Nephron progenitor cell (in vitro differentiated cells): ENCODE measurements at places on chromosomes 16 and 17.

DNA sequence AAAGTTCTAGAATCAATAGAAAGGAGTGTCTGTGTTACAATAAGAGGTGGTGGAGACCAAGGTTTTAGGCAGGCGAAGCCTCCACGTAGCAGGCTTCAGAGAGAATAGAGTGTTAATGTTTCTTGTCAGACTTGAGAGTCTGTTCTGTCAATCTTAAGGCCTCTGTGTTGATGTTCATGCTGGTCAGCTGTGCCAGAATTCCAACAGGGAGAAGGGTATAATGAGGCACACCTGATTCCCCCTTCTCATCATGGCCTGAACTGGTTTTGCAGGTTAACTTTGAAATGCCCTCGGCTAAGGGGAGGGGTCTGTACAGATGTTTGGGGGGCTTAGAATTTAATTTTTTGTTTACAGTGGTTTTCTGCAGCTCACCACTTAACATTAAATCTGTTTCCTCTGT lies 46.0 kb downstream of the RNF112 start:
- H3K4me3 ChIP-seq = no peak overlapping the region
- H3K27me3 ChIP-seq = peaks cover 13% of the 10 kb centered on the region
- no peak for DNase-seq
- H3K4me1 ChIP-seq = peaks cover 54% of the 10 kb centered on the region
- no peak overlapping the region for H3K27ac ChIP-seq

DNA sequence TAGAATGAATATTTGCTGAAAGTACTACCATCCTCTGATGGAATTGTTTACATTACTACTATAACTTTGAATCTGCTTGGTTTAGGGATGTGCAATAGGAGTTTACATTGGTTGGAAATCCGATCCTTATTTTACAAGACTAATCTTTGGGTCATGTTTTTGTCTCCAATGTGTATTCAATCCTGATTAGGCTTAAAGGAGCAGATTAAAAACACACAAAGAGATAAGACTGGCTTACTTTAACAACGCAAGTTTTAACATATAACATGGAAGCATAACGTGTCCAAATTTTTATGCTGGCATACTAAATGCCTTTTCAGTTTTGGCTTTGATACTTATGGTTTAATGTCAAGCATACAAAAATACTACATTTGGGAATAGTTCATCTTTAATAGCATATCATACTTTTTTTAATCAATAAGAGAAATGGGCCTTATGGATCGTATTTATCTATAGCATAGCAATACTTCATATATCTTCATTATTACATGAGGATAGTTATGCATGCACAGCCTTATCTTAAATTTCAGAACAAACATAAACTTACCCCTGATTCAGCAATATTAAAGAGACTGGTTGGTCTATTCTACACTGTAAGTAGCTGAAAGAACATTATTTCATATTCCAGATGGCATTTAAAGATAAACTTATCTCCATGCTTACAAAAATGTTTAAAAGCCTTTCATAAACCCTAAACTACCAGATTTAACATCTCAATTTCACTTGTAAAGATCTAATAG lies 69.9 kb upstream of the NACA2 start:
- peaks cover 3% of the 10 kb centered on the region for H3K27me3 ChIP-seq
- no peaks in the 10 kb centered on the region for H3K4me1 ChIP-seq
- no peaks in the 10 kb centered on the region for H3K36me3 ChIP-seq
- H3K27ac ChIP-seq = no peak overlapping the region

- H3K36me3 ChIP-seq = no peaks in the 10 kb centered on the region
- H3K27me3 ChIP-seq = no peaks in the 10 kb centered on the region
- DNase-seq = no peak
- H3K4me3 ChIP-seq = no peak overlapping the region
Measured at GRCh38 chr17:76176701-76177574, 35.9 kb upstream of the FOXJ1 start.

GRCh38 chr17:5120036-5120435 lies 4.2 kb downstream of the USP6 start:
- H3K27me3 ChIP-seq = peaks cover 59% of the 10 kb centered on the region
- H3K4me3 ChIP-seq = no peak overlapping the region
- no peak overlapping the region for H3K27ac ChIP-seq

DNA sequence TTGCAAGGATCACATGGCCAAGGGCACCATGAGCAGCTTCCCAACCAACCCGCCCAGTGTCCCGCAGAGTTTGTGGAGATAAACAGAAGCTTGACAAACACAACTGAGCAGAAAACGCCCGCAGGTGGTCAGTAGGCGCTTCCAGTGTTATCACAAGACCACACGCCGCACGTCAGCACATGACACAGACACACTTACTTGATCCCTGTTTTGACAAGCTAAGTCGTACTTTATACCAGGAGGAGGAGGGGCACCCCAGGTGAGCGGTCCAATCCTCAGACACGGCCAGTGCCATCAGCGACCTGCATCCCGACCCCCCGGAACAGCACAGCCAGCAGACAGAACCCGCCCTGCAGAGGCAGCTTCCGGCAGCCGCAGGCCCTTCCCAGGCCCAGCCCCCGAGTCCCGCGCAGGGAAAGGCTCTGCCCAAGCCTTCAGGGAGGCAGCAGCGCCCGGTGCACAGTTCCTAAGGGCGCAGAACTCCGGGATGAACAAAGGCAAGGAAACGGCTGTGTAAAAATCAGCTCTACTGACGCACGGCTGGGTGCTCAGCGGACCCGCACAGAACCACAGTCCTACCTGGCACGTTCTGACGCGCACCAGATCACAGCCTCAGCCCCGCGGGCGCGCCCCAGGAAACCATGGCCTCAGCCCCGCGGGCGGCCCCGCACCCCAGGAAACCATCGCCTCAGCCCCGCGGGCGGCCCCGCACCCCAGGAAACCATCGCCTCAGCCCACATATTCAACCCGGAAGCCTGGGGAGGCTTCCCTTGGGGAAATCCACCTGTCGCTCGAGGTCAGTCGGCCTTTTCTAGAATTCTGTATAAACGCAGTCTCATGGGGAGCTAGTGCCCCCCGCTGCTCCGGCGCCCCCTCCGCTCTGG lies 27.8 kb downstream of the AXIN1 start:
- H3K4me1 ChIP-seq = peaks cover 21% of the 10 kb centered on the region
- peaks cover 4% of the 10 kb centered on the region for H3K27me3 ChIP-seq
- no peak overlapping the region for H3K4me3 ChIP-seq
- peaks cover 6% of the 10 kb centered on the region for H3K36me3 ChIP-seq

DNA sequence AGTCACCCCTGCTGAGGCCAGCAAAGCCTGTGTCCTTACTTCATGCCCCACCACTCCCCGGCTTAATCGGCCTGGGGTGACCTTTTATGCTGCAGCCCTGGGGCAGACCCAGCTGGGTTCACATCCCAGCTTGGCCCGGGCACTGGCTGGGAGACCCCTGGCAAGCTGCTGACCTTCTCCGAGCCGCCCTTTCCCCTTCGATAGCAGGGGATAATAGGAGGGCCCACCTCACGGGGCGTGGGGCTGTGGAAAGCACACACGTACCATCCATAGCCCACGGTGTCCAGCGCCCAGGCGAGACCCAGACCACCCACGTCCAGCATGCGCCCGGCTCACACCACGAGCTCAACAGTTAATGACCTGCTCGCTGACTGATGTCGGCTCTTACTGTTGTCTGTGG lies 26.8 kb downstream of the TBC1D16 start:
- H3K27ac ChIP-seq = no peak overlapping the region
- peaks cover 4% of the 10 kb centered on the region for H3K27me3 ChIP-seq
- H3K36me3 ChIP-seq = peaks cover 20% of the 10 kb centered on the region
- H3K4me3 ChIP-seq = no peak overlapping the region
- DNase-seq = no peak

GRCh38 chr17:68460715-68461114 lies 3.4 kb upstream of the WIPI1 start:
- DNase-seq = no peak
- no peaks in the 10 kb centered on the region for H3K36me3 ChIP-seq
- no peak overlapping the region for H3K4me3 ChIP-seq
- peaks cover 29% of the 10 kb centered on the region for H3K27me3 ChIP-seq

GRCh38 chr16:85825326-85825725 lies 25.8 kb downstream of the COX4I1 start:
- peaks cover 7% of the 10 kb centered on the region for H3K4me1 ChIP-seq
- H3K36me3 ChIP-seq = no peaks in the 10 kb centered on the region
- no peak overlapping the region for H3K4me3 ChIP-seq
- H3K27me3 ChIP-seq = peaks cover 30% of the 10 kb centered on the region
- H3K27ac ChIP-seq = no peak overlapping the region

DNA sequence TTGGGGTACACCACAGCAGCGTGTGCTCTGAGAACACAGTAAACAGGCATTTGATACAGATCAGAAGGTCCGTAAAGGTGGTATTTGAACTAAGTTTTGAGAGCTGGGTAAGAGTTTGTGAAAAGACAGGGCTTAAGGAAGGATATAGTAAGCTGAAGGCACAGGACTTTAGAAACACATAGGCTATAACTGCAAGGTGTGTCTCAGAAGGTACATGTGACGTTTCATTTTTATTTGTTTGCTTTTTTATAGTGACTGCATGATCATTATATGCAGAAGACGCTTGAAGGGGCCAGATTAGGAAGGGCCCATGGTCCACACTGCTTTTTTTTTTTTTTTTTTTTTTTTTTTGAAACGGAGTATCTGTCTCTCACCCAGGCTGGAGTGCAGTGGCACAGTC lies 644.6 kb downstream of the WWOX start:
- no peak overlapping the region for H3K4me3 ChIP-seq
- no peak for DNase-seq
- no peaks in the 10 kb centered on the region for H3K36me3 ChIP-seq
- H3K4me1 ChIP-seq = peaks cover 82% of the 10 kb centered on the region
